CD4-positive, alpha-beta T cell treated with Interleukin-1 beta for 1 hour (primary cell): ENCODE measurements at places on chromosomes 2 and 18.

DNA sequence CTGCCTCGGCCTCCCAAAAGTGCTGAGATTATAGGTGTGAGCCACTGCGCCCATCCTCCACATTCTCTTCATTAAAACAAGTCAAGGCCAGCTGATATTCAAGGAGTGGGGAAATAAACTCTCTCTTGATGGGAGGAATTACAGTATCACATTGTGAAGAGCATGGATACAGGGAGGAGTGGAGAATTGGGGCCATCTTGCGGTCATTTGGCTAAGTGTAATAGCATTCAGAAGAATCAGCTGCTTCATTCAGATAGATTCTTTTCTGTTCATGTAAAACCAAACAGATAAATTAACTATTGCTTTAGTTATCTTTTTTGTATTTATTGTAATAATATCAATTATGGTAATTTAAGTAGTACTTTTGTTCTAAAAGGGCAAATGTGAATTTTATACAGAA, 156.3 kb downstream of the UBR3 start:
- no peak for DNase-seq

DNA sequence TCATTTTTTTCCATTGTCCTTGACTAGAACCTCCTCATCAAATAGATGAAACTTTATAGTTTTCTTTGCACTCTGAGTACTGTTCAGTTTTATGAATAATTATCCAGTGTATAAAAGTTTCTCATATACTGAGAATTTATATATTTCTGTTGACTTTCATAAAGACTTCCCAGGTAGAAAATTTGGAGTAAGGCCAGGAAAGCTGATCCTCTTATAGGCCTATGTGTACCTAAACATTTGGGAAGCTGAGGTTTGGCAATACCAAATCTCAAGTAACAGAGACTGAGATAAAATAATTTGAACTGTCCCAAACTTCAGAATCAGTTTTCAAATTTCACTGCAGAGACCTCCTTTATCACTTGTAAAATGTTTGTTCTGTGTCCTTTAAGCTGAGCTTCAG, 43.4 kb downstream of the CCDC102B start:
- DNase-seq: no peak

- no peak for DNase-seq
These were observed 6.2 kb downstream of the ZBTB7C start for GRCh38 chr18:48402953-48403352.

GRCh38 chr2:129334128-129334527, 645.3 kb upstream of the RAB6C start:
- no peak for DNase-seq

- no peak for DNase-seq
These were observed 58.9 kb upstream of the CTNNA2 start for GRCh38 chr2:79453918-79454317.

DNA sequence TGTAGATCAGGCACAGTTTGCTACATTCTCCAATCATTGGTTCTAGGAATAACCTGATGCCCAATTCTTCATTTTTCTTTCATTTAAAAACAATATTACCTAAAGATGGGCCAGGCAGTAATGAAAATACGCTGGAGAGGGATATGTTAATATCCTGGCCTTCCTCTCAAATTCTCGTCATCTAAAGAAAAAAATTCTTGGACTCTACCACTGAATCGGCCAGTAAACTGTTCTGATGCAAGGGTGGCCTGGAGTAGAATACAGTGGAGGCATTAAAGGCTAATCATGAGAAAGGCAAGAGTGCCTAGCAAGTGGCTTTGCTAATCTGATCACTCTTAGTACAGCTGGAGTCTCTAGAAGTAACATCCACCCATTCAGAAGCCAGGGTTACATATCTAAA, 157.7 kb downstream of the ANTXR1 start:
- DNase-seq: no peak

- no peak for DNase-seq
These were observed 372.0 kb downstream of the KCNJ3 start for GRCh38 chr2:155070489-155070888.

DNA sequence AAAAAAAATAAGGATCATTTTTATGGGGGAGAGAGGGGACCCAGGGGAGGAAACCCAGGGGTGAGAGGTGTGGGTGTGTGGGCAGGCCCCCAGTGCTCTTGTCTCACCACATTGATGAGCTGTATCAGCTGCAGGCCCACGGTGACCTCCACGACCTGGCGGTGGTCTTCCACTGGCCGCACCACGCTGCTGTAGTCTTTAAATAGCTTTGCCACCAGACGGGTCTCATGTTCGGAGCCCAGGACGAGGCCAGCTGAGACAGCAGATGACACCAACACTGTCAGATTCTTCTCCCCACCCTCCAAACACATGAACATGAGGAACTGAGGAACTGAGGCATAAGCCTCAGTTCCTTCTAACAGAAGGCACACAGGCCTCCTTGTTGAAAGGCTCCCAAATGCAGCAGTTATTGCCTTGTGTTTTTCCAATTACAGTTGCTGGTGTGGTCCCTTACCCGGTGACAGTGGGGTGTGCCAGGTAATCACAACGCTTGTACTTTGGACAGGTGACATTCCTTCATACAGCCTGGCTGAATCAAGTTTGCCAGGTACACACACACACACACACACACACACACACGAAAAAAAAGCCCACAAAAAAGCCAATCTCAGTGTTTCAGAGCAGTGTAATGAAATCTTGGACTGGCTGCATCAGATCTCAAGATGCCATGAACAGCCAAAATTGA, 4.7 kb downstream of the CHRNA1 start:
- DNase-seq: no peak

GRCh38 chr18:35236571-35237363, 4.1 kb upstream of the ZNF397 start:
- no peak for DNase-seq

DNA sequence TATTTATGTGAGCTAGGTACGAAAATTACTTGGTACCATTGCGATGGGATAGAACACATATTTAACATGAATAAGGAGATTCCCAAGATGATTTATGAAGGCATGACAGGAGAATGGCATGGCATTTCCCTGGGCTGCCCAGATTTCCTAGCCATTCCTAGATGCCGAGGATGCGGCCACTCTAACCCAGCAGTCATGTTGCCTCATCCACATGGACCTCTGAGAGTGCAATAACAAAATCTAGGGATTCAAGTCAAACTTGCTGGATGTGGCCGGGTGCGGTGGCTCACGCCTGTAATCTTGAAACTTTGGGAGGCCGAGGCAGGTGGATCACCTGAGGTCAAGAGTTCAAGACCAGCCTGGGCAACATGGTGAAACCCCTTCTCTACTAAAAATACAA, 110.8 kb upstream of the ARL4C start:
- DNase-seq: no peak

DNA sequence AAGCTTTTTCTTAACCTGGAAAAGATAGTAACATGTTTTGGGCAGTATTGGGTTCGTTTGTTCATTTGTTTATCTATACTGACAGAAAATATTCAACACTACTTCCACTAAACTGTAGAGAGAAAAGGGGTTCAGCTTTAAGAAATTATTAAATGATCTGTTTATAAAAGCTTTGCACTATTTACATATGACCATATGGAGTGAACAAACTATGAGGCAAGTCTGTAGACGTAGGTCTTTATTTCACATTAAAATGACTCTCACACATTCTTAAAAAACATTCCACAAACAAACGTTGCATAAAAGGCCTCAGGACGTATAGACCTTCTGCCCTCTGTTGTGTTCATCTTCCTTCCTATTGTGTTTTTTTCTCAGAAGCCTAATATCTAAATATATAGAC, 94.6 kb downstream of the CD226 start:
- DNase-seq: no peak

DNA sequence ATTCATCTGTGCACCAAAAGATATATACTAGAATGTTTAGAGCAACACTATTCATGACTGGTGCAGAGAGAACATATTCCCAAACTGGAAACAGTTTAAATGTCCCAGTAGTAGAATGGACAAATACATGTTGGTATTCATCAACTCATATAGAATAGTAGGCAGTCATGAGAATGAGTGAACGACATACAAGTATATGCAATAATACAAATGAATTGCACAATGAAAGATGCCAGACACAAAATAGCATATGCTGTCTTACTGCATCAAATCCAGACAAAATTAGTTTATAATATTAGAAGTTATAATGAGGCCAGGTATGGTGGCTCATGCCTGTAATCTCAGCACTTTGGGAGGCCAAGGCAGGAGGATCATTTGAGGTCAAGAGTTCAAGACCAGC, 8.3 kb upstream of the PRKAG3 start:
- no peak for DNase-seq

DNA sequence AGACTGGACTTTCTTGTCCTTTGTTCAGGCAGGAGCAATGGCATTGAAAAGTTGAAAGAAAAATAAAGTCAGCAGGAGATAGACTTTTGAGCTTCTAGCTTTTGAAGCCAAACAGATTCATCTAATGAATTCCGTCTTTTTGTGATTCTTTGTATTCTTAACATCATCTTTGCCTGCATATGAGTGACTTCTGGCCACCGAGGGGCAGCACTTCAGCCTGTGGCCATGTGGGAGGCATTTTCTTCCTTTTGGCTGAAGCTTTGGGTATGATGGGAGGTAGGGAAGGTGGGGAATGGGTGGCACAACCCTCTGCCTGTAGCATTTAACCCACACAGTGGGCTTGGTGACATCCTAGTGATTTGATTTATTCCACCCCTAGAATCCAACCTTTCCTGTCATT, 220.6 kb downstream of the SETBP1 start:
- no peak for DNase-seq

GRCh38 chr2:227117027-227117426, 47.0 kb downstream of the COL4A4 start:
- no peak for DNase-seq

DNA sequence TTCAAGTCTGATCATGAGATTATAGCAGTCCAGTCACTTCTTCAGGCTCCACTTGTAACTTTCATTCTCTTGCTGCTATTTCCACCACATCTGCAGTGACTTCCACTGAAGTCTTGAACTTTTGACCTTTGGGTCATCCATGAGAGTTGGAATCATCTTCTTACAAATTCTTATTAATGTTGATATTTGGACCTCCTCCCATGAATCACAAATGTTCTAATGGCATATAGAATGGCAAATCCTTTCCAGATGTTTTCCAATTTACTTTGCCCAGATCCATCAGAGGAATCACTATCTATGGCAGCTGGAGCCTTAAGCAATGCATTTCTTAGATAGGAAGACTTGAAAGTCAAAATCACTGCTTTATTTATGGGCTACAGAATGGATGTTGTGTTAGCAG, 159.4 kb downstream of the LTBP1 start:
- DNase-seq: no peak

GRCh38 chr2:118913803-118914645, 28.0 kb upstream of the MARCO start:
- no peak for DNase-seq
